ENCODE measurements at places on chromosomes 13 and 19.

- no peak for DNase-seq
Measured at GRCh38 chr13:39877134-39877533, 221.7 kb downstream of the COG6 start.

GRCh38 chr19:44643605-44644401, at the start of gene PVR:
Gene PVR (plus strand): TSS chr19:44643910. CDS start chr19:44644097, 187 bp downstream.
- no peak for DNase-seq

DNA sequence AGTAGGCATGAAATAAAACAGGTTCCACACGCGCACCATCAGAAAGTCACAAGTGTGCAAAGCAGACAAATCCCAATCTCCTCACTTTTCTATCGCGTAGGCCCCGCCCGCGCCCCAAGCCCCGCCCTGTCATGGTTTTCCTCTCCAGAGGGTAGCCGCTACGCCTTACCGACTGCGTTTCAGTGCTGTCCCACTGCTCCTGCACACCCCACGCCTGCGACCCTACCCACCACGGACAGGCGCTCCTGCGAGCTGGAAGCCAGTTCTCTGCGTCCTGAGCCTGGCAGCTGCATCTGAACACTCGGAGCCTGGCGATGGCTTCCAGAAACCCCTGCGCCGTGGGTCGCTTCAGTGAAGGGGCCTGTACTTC, 379 bp upstream of the ZNF470 start:
- DNase-seq, result no peak

GRCh38 chr13:71721104-71721503, 145.9 kb downstream of the DACH1 start:
- no peak for DNase-seq

DNA sequence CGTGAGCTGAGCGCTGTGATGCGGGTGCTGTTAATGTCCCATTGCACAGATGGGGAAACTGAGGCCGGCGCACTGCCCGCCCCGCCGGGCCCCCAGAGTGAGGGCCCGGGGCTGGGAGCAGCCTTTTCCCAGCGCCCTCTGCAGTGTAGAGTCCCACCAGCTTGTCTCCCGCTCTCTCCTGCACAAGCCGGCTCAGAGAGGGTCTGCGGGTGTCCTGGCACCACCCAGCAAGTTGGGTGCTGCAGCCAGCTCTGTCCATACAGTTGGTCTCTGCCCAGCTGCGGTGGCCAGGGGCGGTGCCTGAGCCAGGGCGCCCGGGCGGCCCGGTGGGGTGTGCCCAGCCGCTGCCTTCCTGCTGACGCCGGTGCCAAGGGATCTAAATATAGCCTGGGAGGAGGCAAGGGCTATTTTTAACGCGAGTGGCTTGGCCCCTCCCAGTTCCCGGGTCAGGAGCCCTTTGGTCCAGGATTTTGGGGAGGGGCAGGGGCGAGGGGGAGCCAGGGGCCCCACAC, 19.3 kb downstream of the GADD45B start:
- DNase-seq, result no peak

DNA sequence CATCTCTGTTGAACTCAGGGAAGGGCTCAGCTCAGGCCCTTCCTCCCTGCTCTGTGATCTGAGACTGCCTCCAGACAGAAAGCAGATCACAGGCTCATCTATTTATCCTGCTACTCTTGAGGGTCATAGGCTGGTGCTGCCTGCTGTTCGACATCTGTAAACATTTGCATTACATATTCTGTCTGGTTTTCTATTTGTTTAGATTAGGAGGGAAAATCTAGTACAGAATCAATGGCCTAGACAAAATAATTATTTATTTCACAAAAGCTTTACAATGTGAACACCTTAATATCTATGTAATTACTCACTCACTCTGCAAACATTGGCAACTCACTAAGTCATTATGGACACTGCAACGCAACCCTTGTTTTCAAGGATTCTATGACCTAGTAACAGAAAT, 43.0 kb downstream of the CEP89 start:
- DNase-seq, result no peak

DNA sequence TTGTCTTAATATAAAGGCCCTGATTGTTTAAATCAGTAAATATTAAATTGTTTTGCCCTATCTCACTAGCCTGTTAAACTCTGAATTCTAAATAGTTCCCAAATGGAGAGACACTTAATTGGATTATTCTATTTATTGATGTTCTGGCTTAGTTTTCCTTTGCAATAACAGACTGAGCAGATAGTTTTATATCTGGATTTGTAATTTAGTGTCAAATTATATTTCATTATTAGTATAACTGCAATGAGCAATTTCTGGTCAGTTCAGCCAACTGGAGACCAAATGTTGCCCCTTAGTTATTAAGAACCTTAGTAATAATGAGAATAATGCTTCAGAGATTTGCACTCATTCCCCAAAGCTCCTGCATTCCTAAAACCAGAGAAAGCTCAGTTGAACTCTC, 10.1 kb downstream of the FAM124A start:
- no peak for DNase-seq

DNA sequence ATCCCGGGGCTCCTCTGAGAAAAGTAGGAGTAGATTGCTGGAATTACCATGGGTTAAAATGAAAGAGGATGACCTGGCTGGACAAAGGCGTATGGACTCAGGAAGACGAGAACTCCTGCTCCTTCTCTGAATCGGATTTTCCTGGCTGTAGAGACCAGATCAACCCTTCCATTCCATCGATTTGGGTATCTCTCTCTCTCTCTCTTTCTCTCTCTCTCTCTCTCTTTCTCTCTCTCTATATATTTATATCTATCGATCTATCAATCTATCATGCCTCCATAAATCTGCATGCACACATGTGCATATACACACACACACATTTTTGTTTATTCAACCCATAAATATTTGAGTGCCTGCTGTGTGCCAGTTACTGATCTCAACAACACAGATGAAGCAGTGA, 234.9 kb downstream of the LMO7 start:
- no peak for DNase-seq

DNA sequence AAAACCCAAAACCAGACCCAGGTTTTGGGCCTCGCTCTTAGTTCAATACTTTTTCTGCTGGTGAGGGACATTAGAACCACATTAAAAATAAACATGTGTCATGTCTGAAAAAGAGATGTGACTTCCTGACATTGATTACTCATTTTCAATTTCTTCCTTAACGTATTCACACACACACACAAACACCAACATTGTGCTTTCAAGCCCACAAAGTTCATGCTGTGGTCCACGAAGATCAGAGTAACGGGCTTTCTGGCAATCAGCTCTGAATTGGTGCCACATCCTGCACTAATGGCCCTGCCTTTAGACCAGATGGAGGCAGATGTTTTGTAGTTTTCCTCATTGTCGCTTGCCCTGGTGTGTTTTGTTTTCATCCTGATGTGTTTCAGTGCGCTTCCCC, 47.9 kb upstream of the POMP start:
- DNase-seq, result no peak

DNA sequence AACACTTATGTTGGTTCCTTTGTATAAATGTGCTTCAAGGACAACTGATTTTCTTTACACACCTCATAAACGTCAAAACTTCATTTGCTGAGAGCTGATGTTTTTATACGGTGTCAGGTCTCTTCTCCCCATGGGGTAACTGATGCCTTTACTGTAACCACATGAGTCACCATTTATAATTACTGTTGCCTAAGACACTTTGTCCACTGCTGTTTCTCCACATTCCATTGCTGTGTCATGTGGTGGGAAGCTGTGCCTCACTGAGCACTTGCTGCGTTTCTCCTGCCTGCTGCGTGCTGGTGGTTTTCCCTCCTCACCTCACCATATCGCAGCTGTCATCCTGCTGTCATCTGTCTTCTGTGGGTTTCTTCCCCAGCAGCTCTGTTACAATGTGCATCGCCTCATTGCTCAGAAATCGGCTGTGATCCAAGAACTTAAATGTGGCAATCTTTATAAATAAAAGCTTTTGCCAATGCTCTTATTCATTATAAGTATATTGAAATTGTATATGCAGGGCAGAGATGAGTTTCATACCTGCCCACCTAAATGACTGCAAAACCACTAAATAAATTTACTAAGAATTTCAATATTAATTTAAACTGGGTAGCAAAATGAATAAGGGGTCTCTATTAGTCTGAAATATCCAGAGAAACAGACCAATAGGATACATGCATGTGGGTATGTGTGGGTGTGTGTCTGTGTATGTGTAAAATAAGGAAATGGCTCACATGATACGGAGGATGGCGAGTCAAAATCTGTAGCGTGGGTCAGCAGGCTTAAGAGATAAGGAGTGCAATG, 547.0 kb upstream of the SLITRK5 start:
- no peak for DNase-seq

GRCh38 chr19:21127001-21127400, 14.8 kb upstream of the ZNF431 start:
- DNase-seq, result no peak

DNA sequence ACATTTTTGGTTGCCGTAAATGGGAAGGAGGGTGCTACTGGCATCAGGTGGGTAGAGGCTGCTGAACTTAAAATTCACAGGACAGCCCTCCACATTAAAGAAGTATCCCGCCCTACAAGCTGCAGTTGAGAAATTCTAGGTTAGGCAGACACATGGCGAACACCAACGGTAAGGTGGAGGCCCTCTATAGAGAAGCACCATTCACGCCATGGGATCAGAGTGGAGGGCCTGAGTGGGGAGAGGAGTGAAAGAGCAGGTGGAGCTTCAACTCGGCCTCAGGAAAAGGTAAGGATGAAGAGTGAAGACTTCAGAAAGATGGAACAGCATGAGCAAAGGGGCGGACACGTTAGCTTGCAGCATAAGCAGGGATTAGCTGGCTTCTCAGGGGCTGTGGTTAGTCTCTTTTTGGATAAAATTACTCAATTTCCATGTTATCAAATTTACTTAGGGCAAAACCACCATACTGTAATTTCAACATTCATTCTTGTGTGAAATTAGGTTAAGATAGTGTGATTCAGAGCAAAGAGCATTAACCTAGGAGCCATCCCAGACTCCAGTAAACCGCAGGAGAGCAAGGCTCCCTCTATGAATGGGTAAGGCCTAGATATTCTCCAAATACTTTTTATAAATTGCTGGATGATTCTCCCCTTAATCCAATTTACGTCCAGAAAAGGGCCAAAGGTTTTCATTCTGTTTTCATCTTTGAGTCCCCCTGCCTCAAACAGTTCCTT, 1.2 kb downstream of the EEF1AKMT1 start:
- peak; percentile 5 for DNase-seq

GRCh38 chr13:111247552-111247951, 72.9 kb upstream of the TEX29 start:
- no peak for DNase-seq

GRCh38 chr19:55339889-55340783, 460 bp downstream of the KMT5C start:
- no peak for DNase-seq

DNA sequence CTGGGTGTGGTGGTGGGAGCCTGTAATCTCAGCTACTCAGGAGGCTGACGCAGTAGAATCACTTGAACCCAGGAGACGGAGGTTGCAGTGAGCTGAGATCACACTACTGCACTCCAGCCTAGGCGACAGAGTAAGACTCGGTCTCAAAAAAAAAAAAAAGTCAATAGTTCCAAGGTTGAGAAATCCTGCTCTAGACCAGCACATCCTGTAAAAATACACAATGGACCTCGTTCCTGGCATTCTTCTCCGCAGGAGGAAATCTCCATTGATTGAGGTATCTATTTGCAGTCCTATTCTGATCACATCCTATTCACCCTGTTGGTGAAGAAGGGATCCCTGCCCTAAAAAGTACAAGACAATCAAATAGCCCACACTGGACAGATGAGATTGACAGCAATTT, 15.2 kb downstream of the ZFP14 start:
- no peak for DNase-seq

GRCh38 chr13:50676602-50677001, 166.9 kb downstream of the DLEU7 start:
- no peak for DNase-seq

- no peak for DNase-seq
Measured at GRCh38 chr13:71663431-71663830, 203.6 kb downstream of the DACH1 start.

DNA sequence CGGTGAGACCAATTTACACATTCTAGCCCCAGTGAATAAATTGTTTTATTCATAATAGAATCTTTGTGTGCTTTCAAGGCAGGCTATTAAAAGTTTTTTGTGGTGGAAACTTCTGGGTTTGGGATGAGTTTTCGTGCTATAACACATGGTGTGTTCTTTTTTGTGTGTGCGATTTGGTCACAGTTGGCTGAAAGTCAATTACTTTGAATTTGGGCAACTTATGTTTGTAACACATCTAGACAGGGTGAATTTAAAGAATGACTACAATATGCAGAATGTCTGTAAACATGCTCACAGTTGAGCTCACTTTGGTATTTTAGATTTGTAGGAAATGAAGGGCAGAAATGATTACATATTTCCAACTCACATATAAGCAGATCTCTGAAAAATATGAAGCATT, 307.1 kb downstream of the OXGR1 start:
- DNase-seq, result no peak

GRCh38 chr13:42821437-42821836, 40.1 kb downstream of the FAM216B start:
- DNase-seq, result no peak

DNA sequence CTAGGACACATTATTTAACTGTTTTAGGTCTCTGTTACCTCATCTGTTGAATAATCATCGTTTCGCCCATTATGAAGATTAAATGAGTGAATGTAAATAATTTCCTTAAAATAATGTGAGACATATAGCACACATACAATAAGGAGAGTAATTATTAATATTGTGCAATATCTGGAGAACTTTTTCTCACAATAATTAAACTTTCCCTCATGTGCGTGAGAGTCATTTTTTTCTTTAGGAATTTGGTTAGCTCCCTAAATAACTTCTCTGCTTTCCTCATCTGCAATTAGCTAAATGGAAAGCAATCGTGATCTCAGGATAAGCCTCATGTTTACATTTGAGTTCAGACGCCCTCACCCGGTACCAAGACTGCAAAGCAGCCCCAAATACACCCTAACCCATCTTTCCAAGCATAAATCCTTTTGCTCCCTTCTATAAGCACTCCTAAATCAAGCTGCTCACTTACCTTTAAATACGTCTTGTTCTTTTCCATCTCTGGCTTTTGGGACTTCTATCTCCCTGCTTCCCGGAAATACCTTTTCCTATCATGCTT, 78.8 kb downstream of the MZT1 start:
- DNase-seq, result no peak

DNA sequence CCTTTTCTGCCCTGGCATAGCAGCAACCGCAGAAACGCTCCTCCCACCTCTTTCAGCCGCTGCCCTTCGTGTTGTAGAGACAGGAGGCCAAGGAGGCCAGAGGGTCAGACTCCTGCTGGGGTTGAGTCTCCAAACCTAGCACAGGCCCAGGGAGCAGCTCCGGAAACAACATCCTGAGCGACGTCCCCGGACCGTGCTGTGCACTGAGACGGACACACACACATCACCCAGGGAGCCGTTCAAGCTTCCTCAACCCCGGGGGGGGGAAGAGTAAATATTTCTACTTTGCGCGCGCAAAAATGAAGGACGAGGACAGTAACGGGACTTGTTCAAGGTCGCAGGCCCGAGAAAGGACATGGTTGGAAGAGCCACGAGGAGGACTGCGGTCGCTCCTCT, 657 bp downstream of the ZNF550 start:
- DNase-seq, result no peak

DNA sequence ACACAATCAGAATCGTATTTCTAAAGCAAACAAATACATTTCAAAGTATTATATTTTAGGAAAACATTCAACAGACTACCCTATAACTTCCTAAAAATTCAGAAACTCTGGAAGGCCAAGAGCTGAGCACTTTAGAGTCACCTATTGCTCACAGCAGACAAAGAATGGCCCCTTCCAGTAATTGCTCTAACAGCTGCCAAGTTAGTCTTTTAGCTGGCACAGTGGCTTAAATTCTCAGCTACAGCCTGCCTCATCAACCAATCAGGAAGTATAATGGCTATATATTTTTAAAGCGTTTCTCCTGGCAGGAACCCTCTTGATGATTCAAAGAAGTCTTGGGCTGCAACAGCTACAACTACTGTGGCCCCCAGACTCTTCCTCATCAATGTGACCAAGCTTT, 14.9 kb upstream of the SLITRK5 start:
- DNase-seq, result no peak

All from T-helper 2 cell (primary cell).